NCI-H510A (cell line): ENCODE measurements at places on chromosomes 1 and 21.

DNA sequence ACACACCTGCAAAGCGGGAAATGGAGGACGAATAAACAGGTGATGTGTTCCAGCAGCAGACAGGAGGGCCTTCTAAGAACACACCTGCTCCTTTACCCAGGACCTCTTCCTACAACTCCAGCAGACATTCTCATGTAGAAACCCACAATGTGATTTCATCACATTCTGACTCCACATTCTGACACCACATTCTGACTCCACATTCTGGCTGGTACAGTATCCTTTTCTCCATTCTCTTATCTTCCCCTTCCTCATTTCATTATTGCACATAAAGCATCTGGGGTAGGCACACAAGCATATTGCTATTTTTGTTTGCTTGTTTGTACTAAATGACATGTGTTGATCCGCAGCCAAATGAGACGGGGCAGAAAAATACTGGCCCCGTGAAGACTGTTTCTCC lies 3.6 kb upstream of the ZNF124 start:
- DNase-seq: no peak

GRCh38 chr1:89552471-89553081 lies 27.9 kb downstream of the LRRC8B start:
- DNase-seq: peak; percentile 54

DNA sequence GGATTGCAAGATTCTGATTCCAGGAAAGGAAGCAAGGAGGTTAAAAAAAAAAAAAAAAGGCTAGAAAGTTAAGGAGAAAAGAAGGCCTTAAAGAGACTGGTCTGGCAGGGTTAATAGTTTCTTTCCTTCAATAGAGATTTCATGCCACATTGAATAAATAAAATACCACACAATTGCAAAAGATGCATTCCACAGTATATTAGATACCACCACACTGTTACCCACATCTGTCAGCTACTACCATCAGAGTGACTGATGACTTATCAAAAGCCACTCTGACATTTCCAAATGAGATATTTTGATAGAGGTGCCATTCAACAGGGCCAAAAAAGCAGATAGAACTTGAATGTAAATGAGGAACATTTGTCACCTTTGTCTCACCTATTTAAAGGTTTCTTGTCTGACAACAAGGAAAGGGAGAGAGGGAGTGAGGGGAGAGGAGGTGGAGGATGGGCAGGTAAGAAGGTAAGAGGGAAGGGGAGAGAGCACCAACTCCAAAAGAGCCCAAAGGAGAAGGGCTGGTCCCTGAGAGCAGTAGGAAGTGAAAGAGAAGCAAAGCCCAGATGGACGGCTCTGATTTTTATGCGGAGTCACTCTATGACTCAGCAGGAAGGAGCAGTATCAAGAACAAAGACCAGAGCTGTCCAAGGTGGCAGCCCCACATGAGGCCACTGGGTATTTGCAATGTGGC lies 38.3 kb downstream of the LRRN2 start:
- peak; percentile 25 for DNase-seq

- DNase-seq: no peak
Observed at GRCh38 chr1:185213091-185213490, 56.1 kb downstream of the SWT1 start.

DNA sequence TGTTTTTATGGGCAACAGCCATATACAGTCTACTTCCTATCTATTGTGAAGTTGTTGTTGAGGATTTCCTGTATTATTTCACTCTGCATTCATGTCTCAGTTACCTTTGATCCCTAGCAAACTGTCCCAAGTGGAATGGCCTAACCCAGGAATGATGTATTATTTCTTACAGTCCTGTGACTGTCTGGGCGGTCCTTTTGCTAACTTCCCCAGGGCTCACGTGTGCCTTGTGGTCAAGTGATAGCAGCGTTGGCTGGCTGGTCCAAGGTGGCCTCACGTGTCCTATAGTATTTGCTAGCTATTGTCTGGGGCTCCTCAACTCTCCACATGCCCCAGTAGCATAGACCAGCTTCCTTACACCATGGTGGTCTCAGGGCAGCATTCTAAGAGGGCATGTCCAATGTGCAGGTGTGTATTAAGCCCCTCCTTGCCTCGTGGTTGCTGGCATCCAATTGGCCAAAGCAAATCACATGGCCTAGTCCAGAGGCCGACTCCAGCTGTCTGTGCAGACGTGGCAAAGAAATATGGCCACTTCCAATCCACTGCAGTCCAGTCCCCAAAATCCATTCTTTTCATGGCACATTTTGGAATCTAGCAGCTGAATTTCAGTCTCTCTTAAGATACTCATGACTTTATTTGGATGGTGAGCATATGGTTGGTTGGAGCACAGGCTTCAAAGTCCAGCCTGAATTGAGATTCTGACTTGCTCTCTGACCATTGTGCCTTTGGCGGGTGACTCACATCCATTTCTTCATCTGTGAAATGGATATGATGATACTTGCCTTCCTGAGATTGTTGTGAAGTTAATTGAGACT lies 94.1 kb downstream of the GALNT2 start:
- no peak for DNase-seq

DNA sequence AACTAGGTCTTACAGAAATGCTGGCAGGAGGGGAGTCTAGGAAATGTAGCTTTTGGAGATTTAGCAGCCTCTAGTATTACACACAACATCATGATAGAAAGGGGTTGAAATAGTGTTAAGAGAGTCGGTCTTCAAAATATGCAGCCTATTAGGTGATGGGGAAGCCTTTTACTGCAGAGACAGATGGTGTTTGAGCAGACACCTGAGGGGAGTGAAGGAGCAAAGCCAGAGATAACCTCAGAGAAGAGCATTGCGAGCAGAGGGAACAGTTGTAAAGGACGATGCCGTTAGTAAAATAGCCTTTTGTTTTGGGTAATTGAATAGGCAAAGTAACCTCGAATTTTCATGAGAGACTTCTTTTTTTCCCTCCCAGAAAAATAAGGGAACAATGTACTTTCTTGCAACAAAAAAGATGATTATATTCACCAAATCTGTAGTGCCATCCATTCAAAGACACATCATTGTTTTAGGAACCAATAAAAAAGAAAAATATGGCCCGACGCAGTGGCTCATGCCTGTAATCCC lies 66.3 kb upstream of the KIF1B start:
- DNase-seq: no peak

GRCh38 chr1:154774175-154774855 lies 95.8 kb downstream of the KCNN3 start:
- DNase-seq: no peak

- DNase-seq: no peak
Observed at GRCh38 chr1:92679980-92680379, 104.9 kb downstream of the EVI5 start.

- DNase-seq: no peak
Observed at GRCh38 chr1:191636345-191636744, 521.9 kb upstream of the RGS18 start.

DNA sequence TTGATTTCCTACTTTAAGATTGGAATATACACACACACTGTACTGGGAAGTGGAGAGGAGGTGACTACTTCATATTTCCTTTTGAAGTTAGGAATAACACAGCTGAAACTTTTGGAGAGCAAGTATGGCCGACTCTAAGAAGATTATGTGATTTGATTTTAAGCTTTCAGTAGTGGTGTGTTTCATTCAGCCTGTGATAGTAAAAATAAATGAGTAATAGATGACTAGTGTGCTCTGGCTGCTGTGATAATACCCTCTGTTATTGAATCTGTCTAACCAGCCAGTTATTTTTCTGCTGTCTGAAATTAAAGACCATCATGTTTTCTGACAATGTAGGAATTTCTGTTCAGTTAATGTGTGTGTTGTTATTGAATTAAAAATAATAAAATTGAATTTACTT lies 48.3 kb downstream of the CTTNBP2NL start:
- no peak for DNase-seq

DNA sequence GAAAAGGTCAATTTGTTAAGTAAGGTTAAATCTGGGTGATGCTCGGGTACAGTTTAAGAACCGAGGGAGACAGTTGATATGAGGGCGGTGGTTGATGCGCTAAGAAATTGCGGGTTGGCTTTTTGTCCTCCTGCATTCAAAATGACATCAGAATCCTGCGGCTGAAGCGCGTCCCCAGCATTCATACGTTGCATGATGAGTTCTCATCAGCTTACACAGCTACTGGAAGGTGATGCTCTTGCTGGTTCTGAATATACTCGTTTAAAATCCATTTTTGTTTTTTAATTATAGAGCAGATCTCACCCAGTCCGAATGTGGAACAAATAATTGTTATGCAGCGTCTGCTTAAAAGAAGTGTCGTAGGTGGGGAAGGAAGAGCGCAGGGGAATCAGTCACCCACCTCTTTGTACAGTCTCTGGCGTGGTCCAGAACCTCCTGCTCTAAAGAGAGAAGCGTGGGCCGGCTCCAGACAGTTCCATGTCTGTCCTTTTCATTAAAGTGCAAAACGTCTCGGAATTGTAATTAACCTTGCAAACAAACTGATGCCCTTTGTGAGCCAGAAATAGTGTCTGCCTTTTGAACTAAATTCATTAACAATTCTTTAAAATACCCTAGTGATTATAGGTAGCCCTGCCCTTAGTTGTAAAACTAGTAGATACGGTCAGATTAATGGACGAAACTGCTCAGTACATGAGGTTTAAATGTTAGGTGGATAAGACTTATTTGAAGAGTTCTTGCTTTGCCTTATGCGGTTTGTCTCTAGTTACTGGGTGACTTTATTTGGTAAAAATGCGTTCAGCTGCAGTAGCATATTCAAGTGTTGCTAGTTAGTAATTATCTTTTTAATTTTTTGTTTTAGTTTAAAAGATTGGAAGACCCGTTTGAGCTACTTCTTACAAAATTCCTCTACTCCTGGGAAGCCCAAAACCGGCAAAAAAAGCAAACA lies 741 bp downstream of the RGS2 start:
- peak; percentile 38 for DNase-seq
